ENCODE measurements at places on chromosomes 16 and 17. TPM values are rescaled to one million over a fixed set of nuclear protein-coding genes. Genes with fewer than 3 reads are reported as not detected.

DNA sequence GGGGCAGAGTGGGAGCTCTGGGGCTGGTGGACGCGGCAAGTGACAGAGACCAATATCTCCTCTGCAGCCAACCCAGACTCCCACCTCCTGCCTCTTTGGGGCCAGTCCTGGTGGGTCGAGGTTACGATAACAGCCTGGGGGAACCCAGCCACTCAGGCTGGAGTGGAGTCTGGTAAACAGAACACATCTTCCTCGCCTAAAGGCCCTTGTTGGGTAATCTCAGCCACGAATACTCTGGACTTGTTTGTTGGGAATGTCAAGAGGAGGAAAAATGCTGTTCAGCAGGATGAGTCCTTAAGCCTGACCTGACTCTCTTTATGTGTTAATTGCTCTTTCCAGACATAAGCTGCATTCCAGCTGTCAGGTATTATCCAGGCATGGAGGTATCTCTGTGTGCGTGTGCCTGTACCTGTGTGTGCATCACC, 8.0 kb upstream of the SPNS2 start:
- H3K36me3 ChIP-seq = no peaks in the 10 kb centered on the region
- no peaks in the 10 kb centered on the region for H3K27me3 ChIP-seq
- H3K4me3 ChIP-seq = no peak overlapping the region
- no peak for DNase-seq
- no peaks in the 10 kb centered on the region for H3K4me1 ChIP-seq
- H3K27ac ChIP-seq = no peak overlapping the region

GRCh38 chr16:87101903-87102302, 215.3 kb downstream of the C16orf95 start:
- no peak overlapping the region for H3K4me3 ChIP-seq
- no peaks in the 10 kb centered on the region for H3K27me3 ChIP-seq
- no peak for DNase-seq
- no peaks in the 10 kb centered on the region for H3K4me1 ChIP-seq
- H3K27ac ChIP-seq = no peak overlapping the region
- H3K36me3 ChIP-seq = no peaks in the 10 kb centered on the region

DNA sequence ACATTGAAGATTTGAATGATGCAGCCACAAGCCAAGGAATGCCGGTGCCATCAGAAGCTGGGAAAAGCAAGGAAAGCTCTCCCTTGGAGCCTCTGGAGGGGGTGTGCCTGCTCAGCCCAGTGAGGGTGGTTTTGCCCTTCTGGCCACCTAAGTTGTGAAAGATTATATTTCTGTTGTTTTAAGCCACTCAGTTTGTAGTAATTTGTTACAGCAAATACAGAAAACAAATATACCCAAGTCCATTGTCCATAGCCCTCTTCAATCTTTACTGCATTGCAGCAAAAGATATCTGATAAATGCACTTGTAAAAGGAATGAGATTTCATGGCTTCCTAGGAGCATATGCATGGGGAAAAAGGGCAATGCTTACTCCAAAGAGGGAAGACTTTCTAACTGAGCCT, 447.9 kb downstream of the HAPSTR1 start:
- no peak overlapping the region for H3K27ac ChIP-seq
- H3K27me3 ChIP-seq = no peaks in the 10 kb centered on the region
- H3K4me1 ChIP-seq = no peaks in the 10 kb centered on the region
- H3K4me3 ChIP-seq = no peak overlapping the region

The FBXW10B gene
- 2.2 TPM for total RNA-seq

The ARHGAP44 gene
- total RNA-seq = 1.6 TPM
